ENCODE measurements at places on chromosomes 16 and 17.

DNA sequence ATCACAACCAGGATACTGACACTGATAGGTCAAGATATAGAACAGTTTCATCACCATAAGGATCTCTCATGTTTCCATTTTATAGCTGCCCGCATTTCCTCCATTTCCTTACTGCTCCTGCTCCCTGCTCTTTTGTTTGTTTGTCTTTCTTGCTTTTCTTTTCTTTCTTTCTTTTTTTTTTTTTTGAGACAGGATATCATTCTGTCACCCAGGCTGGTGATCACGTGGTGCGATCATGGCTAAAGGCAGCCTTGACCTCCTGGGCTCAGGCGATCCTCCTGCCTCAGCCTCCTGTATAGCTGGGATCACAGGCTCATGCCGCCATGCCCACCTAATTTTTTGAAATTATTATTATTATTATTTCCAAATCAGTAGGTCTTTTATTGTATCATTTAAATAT is 31.7 kb downstream of the PRAC1 start:
- DNase-seq, result no peak

- no peak for DNase-seq
Measured at GRCh38 chr16:86289907-86290306, 220.4 kb upstream of the FOXF1 start.

GRCh38 chr17:82662711-82663261 is 14.5 kb upstream of the WDR45B start:
- no peak for DNase-seq

DNA sequence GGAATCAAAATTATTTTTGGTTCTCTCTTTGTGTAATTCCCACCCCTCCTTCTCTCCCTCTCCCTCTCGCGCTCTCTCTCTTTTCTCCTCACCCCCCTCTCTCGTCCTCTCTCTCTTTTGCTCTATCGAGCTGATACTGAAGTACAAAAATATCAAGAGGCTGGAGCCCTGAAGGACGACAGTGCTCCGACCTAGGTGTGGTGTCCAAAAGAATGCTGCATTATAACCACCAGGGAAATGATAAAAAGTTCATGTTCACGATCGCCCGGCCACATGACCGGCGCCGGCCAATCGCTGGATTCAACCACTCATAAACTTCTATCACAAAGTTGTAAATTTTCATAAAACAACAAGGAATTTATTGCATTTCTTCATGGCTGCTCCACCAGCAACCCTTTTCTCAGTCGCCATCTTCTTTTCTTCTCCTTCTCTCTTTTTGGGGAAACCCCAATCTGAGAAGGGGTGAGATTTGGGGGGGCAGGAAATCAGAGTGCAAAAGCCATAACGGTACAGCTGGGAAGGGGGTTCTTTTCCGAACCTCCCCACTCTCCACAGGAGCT is at the start of gene HOXB6:
TSS of gene HOXB6 (minus strand) at position 217 of the 560 bp plus-strand sequence. CDS start 6,836 bp downstream, outside the sequence.
- no peak for DNase-seq

Measured in fibroblast of skin of back (primary cell).